ENCODE measurements at places on chromosomes 1 and 21.

- no peak for DNase-seq
Observed at GRCh38 chr1:198623752-198624647, 14.8 kb upstream of the PTPRC start.

DNA sequence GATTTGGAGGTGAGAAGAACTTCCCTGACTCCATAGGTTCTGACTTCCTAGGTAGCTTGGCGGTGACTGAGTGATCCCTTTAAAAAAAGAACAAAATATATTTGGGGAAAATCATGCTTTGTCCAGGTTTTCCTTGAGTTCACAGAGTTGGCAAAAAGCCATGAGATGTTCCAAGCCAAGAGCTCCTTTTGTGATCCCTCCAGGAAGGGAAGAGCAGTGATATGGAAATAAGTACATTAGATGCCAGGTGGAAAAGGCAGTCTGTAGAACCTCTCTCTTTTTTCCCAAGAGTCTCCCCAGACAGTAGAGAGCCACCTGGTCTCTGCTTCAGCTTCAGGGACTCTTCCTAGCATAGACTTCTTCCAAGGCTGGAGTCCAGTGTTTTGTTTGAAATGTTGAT, 10.2 kb downstream of the TLCD4 start:
- no peak for DNase-seq

- DNase-seq: no peak
Observed at GRCh38 chr1:54347955-54348699, 58.1 kb downstream of the SSBP3 start.

- DNase-seq: no peak
Observed at GRCh38 chr21:31848326-31848985, 24.4 kb upstream of the HUNK start.

DNA sequence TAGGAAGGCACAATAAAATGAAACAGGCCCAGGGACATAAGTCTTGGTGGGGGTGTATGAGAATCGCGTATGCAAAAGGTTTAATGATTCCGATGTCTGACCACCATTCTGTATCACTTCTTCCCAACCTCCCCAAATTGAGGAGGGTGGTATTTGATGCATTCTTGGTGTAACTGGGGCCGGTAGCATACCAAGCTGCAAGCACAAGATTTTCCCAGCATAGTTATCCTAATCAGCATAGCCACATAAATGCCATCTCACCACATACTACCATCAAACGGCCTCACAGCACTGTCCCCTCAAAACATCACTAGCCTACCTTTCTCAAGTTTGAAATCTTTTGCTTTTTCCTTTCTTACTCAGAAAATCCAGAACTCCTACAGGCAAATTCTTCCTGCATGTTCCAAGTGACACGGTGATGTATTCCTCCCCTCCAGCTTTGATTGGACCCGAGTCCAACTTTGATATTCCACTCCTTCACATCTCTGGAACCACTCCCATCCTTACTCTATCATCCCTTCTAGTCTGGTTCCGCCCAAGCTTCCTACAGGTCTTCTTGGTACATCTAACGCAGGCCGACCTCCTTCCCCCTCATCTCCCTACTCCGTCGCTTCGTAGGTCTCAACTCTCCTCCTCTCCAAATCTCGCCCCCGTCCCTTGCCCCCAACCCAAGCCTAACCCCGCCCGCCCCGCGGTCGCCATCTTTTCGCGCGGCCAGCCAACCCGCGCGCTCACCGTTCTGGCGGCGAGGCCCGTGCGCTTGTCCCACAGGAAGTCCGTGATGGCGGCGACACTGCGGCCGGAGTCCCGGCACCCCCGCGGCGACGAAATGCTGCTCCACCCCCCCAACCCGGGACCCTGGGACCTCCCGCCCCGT, 600 bp downstream of the CLK2 start:
- no peak for DNase-seq

- DNase-seq: no peak
Observed at GRCh38 chr1:67941746-67942145, 108.5 kb upstream of the GNG12 start.

GRCh38 chr1:58165073-58165472, 381.5 kb downstream of the OMA1 start:
- DNase-seq: peak; percentile 2

GRCh38 chr1:226017070-226017469, 17.9 kb upstream of the SDE2 start:
- no peak for DNase-seq

GRCh38 chr1:70397013-70397412, 14.1 kb upstream of the CTH start:
- no peak for DNase-seq

GRCh38 chr1:235649368-235650163, at the start of gene GNG4:
GNG4 (minus strand) TSS chr1:235649784; CDS start chr1:235583838, 65,946 bp downstream.
- peak; percentile 16 for DNase-seq

DNA sequence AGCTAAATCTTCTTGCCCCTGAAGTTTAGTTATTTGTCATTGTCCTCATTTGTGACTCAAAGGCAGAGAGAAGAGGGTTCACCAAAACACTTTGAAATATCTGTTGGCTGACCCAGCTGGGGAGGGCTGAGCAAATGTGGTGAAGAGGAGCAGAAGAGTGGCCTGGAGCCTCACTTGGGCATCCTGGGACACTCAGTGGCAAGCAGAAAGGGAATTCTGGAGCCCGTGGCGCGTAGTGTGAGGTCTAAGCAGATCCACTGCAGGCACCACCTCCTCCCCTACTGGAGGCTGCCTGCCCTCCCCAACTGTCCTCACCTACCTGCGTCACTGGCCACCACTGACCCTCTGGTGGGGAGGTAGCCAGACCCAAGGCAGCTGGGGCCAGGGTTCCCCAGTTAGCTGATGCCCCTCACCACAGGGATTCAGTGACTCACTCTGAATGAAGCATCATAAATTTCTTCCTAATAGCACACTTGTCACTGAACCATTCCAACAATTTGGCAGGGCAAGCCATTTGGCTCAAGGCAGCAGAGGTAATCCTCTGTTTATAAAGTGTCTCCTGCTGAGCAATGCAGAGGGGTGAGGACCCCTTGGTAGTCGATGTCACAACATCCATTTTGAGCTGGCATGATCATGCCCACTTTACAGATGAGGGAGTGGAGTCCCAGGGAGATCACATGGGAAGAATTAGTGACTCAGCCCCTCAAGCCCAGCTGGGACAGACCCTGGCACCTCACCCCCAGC, 80.3 kb downstream of the NENF start:
- no peak for DNase-seq

GRCh38 chr1:243748706-243749283, 101.2 kb downstream of the AKT3 start:
- peak; percentile 75 for DNase-seq

DNA sequence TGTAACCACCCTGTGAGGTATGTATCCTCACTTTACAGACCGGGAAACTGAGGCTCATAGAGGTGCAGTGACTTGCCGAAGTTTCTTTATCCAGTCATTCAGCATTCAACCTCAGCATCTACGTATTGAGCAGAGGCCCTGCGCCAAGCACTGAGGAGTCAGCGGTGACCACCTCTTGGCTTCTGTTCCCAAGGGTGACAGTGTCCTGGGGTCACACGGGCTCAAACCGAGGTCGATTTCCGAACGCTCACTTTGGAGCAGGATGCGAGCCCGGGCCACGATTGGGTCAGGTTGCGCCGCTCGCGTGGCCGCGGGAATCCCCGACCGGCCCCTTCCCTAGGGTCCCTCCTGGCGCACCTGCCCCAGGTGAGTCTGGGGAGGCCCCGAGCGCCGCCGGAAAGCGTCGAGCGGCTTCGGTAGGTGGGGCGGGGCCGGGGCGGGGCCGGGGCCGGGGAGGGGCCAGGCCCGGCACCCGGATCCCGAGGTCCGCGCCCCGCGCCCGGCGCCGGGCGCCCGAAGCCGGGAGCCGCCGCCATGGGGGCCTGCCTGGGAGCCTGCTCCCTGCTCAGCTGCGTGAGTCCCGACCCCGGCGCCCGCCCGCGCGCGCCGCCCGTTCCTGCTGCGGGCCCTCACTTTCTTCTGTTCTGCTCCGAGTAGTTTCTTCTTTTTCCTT, at the start of gene SERINC2:
Gene SERINC2 (plus strand): TSS at position 482 of the 673 bp plus-strand sequence. CDS start 53 bp downstream, at position 535.
- peak; percentile 42 for DNase-seq

GRCh38 chr1:26535201-26535600, 5.6 kb downstream of the RPS6KA1 start:
- no peak for DNase-seq

DNA sequence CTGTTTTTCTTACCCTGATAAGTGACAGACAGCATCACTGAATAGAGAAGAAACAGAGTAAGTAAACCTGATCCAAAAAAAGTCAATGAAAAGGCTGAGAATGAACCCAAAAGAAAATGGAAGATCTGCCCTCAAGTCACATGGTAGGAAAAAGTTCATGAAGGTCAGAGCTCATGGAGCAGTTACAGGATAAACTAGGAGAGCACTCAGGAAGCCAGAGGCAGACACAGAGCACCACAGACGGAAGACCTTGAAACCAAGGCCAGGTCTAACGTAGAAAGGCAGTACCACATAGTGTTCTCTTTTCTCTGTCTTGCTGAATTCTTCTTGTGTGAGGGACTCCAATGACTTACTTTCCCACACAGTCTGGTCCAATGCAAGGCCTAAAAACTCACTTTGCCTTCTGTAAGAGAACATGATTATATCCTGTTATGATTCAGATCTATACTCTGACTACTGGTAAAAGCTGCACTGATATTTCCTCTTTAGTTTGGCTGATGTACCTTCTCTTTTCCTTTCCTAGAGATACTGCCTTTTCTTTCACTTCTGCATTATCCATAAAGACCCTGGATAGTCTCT, 40.8 kb downstream of the RTCA start:
- peak; percentile 29 for DNase-seq

GRCh38 chr1:170678027-170678600, 14.2 kb downstream of the PRRX1 start:
- no peak for DNase-seq

- DNase-seq: no peak
Observed at GRCh38 chr1:158329300-158329699, 2.0 kb downstream of the CD1B start.

DNA sequence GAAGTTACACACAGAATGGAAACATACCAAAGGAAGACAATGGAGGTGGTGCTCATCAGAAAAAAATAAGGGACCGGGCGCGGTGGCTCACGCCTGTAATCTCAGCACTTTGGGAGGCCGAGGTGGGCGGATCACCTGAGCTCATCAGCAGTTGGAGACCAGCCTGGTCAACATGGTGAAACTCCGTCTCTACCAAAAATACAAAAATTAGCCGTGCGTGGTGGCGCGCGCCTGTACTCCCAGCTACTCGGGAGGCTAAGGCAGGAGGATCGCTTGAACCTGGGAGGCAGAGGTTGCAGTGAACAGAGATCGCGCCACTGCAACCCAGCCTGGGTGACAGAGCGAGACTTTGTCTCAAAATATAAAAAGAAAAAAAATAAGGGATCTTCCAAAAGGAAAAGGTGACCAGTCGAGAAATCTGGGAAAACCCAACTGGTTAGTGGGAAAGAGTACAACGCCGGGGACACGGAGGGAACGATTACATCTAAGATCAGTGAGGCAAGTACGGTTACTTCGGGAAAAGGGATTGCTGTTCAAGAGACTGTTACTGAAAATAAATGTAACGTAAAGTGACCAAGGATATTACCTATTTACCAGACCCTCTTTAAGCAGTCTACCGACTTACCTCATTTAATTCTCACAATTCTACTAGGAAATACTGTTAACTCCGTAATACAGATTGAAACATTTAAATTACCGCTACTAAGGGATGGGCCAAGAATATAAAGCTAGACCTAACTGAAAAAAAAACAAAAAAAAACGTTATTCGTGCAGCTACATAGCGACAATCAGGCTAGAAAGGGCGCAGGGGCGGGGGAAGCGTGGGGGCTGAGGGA, 822 bp downstream of the CCT3 start:
- no peak for DNase-seq

DNA sequence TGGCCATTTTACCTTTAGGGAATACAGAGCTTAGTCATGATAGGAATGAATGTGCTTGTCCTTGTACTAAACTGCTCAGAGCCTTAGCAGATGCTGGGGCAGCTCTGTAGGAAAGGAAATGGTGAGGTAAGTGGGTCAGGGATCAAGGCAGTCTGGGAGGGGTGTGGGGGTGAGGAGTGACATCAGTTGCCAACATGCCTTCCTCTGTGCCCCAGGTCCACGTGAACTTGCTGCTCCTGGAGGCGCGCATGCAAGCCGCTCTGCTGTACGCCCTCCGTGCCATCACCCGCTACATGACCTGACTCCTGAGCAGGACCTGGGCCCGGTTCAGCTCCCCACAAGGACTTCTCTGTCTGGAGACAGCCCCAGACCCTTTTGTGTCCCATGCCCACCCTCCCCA, 21.2 kb downstream of the SESN2 start:
- DNase-seq: no peak

- peak; percentile 39 for DNase-seq
Observed at GRCh38 chr1:205259324-205259832, 31.6 kb downstream of the TMCC2 start.

GRCh38 chr1:246121533-246121932, 385.5 kb downstream of the SMYD3 start:
- DNase-seq: no peak

DNA sequence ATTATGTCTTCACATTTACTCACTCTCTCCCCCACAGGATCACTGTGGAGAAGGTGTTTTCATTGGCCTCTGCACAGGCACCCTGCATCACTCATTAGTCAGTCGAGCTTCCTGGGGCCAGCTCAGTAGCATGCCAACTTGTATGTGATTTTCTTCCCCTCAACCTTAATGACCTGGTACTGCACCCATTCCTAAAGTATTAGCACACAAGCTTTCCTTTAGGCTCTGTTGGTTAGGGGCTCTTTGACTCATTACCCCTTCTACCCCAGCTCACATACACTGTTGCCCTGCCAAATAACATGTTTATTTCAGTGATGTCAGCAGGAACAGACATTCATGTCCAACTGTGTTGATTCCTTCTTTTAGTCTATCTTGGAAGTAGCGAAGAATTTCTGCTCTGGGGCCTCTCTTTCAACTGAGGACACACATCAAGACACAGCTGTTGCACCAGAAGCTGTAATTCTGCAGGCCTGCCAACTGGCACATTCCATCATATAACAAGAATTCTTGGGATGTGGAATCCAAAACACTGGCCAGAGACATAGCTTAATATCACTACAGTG, 603.5 kb upstream of the ADAMTS5 start:
- no peak for DNase-seq
